Chondrocyte (in vitro differentiated cells): ENCODE measurements at places on chromosomes 7 and 10.

- DNase-seq: no peak
These were observed 96.8 kb downstream of the TCERG1L start for GRCh38 chr10:131214521-131215244.

DNA sequence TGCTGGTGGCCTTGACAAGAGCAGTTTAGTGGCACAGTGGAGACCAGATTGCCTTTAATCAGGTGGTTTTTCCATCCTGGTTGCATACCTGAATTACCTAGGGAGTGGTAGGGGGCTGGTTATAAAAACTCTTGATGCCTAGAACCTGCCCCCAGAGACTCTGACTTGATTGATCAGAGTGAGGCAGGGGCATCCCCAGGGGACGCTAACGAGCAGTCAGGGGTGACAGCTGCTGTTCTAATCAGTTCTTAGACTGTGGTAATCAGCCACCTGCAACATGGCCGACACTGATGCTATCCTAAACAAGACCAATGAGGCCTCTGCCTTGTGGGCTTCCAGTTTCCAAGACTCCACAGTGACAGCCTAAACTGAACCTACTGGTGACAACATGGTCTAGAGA, 2.0 kb upstream of the OPALIN start:
- no peak for DNase-seq

DNA sequence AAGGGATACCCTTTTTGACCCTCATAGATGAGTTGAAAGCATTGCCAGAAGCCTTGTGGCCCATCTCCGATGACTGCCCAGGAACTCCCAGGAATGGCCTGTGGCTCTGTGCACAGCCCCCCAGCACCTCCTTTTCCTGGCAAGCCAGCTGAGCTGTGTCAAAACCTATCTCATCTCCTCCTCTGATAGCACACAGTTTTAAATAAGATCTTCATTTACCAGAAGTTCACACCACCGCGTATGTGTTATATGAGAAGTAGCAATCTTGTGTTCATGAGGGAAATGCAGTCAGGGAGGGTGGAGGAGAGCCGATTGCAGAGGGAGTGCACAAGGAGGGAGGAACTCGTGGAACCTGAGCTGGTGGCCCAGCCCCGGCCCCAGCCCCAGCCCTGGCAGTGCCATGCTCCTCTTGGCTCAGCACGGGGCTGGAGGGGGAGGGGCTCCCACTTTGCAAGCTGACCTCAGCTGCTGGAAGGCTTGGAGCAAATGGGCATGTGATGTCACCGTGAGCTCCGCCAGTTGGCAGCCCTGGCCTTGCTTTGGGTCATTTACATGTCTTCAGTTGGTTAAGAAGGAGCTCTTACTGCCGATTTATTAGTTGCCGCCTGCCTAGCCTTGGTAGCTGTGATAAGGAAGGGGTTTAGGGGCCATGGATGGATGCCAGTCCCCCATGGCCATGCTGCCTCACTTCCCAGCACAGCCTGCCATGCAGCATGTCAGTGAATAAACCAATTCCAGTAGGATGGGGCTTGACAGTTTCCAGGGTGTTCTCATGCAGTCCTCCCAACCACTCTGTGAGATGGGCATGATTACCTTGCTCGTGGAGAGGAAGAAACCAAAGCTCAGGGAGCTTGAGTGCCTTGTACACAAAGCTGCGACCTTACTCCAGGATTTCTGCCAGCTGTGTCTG, 20.0 kb downstream of the UNC5B start:
- DNase-seq: no peak

- DNase-seq: no peak
These were observed 7.6 kb upstream of the ARMS2 start for GRCh38 chr10:122446668-122447423.

DNA sequence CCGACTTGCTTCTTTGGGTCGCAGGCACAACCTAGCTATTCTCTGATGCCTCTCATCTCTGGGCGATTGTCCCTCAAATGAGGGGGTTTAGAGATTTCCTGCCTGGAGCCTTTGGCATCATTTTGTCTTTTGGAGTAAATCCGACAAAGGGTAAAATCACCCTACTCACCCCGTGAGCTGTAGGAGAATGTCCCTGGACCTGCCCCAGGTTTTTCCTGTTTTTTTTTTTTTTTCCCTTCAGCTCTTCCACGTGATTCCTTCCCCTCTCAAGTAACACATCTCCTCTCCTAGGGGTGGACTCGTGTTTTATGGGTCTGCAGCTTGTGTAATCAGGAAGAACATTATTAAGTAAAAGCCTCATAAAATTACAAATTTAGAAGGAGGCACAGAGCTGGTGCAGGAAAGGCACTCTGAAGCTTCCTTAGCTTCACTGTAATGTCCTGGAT, 128.4 kb upstream of the ZNF746 start:
- DNase-seq: no peak

DNA sequence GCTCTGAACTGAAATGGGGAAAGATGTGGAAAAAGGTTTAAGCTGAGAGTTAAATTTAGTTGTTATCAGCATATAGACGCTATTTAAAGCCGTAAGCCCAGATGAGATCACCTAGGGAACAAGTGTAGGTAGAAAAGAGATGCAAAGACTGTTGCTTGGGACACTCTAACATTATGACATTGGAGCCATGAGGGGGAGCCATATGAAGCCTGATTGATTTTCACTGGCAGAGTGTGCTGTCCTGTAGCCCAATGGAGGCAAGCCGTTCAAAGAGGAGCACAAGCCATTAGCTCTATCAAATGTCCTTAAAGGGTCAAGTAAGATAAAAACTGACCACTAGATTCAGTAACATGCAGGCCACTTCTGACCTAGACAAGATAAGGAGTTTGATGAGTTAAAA, 223.3 kb downstream of the TWIST1 start:
- no peak for DNase-seq

GRCh38 chr10:17171141-17171641, 30.3 kb downstream of the TRDMT1 start:
- DNase-seq: no peak

DNA sequence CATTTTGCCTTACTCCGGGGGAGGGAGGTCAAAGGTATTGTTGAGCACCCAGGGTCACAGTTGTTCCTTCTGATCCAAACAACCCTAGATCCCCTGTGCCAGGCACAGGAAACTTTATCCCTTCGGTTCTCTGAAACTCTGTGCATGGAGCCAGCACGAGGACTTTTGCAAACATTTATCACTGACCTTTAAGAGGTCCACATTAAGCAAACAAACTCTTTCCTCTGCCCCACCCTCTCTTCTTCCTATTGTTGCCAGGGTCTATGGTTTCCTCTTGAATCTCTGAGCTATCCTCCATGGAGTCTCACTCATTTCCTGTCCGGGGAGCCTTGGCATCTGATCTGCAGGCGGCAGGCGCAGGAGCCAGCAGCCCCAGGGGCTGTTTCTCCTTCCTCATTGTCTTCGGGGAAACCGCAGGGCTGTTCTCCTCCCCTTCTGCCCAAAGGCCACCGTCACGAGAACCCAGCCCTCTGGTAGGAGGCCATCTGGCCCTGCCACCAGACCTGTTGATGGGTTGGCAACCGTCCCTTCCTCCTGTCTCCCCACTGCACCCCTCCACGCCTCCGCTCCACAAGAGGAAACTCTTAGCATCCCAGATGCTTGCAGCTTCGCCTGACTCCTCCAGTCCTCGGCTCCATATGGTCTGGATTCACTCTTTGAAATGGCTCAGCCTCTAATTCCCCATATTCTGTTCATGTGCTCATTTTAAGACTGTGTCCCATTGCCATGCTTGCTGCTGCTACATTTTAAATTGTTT, 327.3 kb upstream of the NRP1 start:
- no peak for DNase-seq

DNA sequence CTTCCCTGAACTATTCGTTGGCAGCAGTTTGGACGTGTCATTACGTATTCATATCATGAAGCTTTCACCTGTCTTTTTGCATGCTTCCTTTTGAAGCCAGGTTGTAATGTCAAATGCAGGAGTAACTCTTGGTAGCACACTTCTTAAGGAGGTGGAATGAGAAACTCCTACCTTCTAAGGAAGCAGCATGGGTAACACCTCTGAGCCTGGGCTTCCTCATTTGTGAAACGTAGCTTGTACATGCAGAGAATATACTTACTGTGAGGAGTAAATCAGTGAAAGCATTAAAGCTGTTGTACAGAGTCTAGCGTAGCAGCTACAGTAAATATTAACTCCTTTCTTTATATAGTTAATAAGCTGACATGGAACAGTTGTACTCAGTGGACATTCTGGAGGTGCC, 21.1 kb downstream of the CUL1 start:
- no peak for DNase-seq

DNA sequence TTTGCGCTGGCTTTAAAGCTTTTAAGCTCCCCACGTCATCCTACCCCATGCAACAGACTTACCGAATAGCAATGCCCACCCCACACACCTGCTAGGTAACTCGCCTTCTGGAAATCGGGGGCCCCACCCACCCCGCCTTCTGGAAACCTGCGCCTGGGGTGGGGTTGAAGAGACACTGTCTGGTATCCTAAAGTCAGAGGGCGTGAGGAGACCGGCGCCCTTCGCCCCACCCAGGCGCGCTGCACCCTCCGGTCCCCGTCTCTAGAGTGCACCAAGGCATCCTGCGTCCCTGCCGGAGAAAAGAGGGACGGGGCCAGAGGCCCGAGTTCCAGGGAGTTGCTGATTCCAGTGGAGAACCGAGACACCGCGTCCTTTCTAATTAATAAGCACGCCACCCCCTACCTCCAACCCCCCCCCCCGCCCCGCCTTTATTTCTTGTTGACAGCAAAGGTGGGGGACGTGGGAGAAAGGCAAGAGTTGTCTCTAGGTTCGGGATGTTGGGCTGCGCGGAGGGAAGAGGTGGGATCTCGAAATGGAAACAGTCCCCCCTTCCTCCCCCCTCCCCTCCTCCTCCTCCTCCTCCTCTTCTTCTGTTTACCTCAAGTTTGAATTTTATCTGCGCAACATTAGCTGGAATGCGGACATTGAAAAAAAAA, 220.9 kb upstream of the MKLN1 start:
- DNase-seq: no peak

- no peak for DNase-seq
These were observed 158.5 kb downstream of the C7orf25 start for GRCh38 chr7:42753367-42753766.

DNA sequence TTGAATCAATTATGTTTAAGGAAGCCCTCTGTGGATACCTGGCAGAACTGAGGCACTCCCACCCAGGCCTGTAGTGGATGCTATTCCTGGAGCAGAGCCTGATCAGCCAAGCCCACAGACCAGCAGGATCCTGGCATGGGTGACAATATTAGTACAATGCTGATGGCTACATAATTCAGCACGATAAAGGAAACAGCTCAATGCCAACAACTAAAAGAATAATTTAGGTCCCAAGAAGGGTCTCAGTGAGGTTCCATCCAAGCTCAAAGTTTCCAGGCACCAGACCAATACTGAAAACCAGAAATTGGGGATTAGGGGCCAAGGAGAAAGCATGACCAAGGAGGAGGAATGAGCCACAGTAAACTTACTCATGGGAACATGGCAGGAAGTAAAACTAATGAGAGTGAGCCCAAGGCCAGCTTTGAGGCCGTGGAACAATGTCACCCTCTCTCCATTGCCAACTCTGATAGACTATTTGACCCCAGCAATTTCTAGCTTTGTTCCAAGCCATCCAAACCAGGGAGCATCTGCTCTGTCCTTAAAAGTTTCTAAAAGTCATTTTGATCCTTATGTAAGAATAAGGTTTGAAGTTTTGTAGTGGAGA, 1082.4 kb downstream of the KCNMA1 start:
- no peak for DNase-seq

GRCh38 chr10:17062493-17062892, 67.1 kb downstream of the CUBN start:
- no peak for DNase-seq

DNA sequence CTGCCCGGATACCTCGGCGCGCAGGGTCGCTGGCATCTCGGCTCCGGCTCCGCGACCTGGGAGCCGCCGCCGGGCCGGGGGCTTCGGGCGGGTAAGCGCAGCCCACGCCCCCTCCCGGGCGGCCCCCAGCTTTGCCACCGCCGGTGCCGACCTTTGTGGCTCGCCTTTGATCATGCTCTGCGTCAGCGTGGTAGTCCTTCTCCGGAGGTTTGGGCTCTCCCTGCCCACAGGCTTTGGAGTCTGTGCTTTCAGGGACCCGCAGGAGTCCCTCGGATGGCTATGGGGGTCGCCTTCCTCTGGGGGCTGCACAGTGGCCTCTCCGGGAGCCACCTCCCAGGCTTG, 7.3 kb downstream of the ATP6V1F start:
- no peak for DNase-seq

- DNase-seq: no peak
These were observed 98.4 kb downstream of the PIP4K2A start for GRCh38 chr10:22615819-22616499.

DNA sequence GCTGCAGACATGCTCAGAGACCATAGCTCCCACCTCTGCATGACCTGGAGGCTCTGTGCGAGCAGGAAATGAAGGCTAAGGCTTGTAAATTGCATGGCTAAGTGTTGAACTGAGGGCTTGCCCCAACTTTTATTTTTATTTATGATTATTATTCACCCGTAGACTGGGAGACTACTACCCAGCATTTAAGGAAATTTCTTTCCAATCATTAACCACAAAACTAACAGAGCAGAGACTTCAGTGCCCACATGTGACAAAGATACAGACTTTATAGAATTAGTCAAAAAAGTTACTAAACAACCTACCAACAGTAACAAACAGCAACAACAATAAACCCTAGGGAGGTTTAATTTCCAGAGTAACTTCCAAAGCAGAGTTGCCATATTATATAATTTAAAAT, 39.7 kb downstream of the MCMBP start:
- DNase-seq: no peak

GRCh38 chr7:25967278-25968204, 184.5 kb upstream of the NFE2L3 start:
- no peak for DNase-seq

GRCh38 chr7:53811555-53812079, 730.6 kb upstream of the VSTM2A start:
- no peak for DNase-seq

GRCh38 chr10:124283949-124284250, 134.8 kb downstream of the OAT start:
- DNase-seq: peak; percentile 41

DNA sequence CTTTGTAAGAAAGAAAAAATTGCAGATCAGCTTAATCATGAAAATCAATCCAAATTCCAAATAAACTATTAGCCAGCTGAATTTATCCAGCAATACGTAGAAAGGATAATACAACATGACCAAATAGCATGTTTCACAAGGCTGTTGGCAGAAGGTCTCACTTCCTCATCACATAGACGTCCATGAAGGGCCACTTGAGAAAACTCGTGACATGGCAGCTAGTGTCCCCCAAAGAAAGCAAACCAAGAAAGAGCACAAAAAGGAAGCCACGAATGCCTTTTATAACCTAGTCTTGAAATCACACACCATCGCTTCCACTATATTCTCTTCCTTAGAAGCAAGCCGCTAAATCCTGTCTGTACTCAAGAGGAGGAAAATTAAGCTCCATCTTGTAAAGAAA, 105.6 kb upstream of the NRBF2 start:
- DNase-seq: no peak

DNA sequence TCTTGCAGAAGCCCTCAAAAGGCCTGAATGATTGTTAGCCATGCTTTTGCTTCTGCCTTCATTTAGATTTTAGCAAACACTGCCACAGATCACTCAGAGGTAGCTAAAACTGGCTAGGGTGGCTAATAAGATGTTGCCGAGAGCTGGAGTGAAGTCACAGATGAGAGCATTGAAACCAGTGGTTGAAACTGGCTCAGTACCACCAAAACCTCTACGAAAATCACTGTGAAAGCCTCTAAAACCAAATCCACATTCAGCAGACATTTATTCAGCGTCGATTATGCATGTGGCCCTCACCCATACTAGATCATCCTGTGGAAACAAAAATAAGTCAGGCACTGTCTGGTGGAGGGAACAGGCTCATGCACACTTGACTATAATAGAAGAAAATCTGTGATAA, 50.8 kb downstream of the PIK3CG start:
- no peak for DNase-seq
